ENCODE measurements at places on chromosomes 4 and X. TPM values are rescaled to one million over a fixed set of nuclear protein-coding genes. Genes with fewer than 3 reads are reported as not detected.

The UGT2B10 gene
- total RNA-seq, result not detected

The MAGEA3 gene
- not detected for total RNA-seq

The TCEAL5 gene
- not detected for total RNA-seq

The ASMT gene
- total RNA-seq, result not detected

The AFM gene
- not detected for total RNA-seq

The CFAP47 gene
- total RNA-seq, result not detected

The PABPC1L2A gene
- total RNA-seq, result not detected

The CPLX1 gene
- not detected for total RNA-seq

The CT55 gene
- total RNA-seq, result not detected

The HTR2C gene
- not detected for total RNA-seq

The GBA3 gene
- 2.8 TPM for total RNA-seq

The HERC5 gene
- 1.5 TPM for total RNA-seq

The BST1 gene
- total RNA-seq, result not detected

The SORBS2 gene
- total RNA-seq, result 234 TPM

The GAGE2A gene
- not detected for total RNA-seq

The SORCS2 gene
- total RNA-seq, result 0.68 TPM

The REPS2 gene
- 37.0 TPM for total RNA-seq

The AVPR2 gene
- total RNA-seq, result 0.41 TPM

The PRR32 gene
- total RNA-seq, result not detected

Measured in transverse colon (tissue), 4 donors.